Panc1 (cell line): ENCODE measurements at places on chromosomes 3 and 15.

DNA sequence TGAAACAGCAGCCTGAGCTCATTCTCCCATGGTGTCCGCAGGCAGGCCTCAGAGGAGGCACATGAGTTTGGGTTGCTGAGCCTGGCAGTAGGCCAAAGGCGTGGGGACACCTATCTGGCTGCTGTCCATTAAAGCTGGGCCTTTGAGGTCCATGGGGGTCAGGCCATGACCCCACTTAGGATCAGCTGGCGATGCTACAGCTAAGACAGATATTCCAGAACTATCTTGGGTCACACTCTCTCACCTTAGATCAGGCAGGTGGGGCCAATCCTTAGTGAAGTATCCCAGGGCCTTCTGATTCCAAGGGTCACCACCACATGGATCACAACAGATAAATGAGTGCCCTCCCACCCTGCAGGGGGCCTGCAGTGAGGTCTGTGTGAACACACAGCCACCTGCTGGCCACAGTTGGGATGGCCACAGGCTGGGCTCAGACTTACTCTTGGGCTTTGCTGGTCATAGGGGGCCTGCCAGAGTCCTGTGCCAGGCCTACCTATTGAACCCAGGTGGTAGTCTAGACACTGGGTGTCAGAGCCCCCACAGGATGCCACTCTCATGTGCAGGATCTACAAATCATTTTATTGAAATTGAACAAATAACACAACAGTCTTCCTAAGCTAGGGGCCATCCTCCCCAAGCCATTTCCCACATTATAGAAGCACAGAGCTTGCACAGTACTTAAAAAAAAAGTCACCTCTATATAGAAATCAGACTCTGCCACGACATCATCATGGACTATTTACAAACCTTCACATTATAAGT lies 2.0 kb upstream of the HYAL2 start:
- DNase-seq, result no peak

GRCh38 chr3:29324180-29324651 lies 43.3 kb downstream of the RBMS3 start:
- DNase-seq, result peak; percentile 15

- no peak for DNase-seq
These were observed 150.5 kb upstream of the LPP start for GRCh38 chr3:188003188-188004171.

DNA sequence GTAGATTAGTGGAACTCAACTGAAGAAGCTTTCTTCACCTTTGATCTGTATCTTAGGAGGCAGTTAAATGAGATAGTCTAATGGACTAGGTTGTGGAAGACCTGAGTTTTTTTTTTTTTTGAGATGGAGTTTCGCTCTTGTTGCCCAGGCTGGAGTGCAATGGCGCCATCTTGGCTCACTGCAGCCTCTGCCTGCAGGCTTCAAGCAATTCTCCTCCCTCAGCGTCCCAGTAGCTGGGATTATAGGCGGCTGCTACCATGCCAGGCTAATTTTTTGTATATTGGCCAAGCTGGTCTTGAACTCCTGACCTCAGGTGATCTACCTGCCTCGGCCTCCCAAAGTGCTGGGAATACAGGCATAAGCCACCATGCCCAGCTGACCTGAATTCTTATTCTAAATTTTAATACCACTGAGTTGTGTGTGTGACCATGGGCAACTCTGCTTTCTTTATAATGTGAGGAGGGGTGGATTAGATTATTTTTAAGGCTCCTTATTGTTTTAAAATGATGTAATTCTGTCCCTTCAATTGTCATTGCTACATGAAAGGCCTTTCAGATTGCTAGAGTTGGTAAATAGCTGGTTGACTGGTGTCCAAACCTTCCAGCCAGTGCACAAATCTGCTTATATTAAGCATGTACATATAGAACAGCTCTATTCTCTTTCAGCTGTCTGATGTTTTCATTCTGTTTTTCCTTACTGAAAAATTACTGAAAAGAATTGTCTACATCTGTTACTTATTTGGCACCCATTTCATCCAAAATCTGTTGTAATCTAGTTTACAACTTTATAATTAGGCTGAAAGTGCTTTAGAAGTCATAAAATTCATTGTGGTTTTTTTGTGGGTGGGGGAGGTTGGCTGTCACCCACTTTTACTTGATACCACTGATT lies 2.3 kb downstream of the LNP1 start:
- DNase-seq, result no peak

DNA sequence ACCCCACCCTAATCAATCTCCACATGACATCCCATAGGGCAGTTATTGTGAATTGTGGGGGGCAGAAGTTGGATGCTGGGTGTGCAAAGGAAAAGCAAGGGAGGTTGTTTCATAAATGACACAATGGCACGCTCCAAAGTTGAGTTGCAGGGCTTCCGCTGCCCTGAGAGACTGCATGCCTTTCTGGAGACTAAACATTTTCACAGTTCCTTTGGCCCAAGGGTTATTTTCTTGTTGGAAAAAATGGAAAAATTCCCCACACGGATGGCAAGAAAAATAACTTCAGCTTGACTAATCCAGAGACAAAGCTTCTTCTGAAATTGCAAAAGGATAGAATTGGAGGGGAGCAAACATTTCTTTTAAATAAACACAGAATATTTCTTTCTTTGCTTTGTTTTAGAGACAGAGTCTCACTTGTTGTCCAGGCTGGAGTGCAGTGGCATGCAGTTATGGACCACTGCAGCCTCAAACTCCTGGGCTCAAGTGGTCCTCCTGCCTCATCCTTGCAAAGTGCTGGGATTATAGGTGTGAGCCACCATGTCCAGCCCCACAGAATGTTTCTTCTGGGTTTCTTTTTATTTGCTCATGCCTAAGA lies 19.1 kb upstream of the TPM1 start:
- no peak for DNase-seq

DNA sequence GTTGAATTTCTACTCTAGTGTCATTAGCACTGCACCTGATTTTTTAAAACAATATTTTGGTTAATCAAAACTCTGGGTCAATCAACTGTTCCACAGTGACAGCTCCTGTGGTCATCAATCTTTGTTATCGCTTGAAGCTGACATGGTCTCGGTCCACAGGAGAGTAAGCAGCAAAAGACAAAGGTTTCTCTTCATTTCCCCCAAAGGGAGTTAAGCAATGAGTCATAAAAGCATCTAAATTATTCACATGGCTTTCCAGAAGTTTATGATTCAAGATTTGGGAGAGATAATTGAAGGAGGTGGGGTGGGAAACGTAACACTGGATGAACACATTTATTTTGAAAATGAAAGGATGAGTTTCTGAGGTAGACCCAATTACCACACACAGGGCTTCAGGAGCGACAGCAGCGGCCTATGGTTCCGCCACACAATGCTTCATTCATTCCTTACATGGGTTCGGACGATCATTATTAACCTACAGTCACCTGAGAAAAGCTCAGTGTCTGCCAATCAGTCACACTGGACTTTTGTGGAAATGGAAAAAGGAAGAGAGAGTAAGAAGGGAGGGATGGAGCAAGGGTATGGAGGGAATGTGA lies 505.1 kb downstream of the FHIT start:
- DNase-seq, result no peak

DNA sequence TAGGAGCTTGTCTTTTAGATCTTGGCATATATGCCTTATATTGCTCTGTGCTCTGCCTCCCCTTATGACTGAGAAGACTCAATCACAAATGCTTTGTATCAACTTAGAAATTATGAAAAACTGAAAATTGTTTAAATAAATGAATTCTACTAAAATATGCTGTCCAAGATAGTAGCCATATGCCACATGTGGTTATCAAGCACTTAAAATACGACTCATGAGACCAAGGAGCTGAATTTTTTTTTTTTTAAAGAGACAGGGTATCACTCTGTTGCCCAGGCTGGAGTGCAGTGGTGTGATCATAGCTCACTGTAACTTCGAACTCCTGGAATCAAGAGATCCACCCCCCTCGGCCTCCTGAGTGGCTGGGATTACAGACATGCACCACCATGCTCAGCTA lies 118.3 kb downstream of the RFTN1 start:
- DNase-seq, result no peak

DNA sequence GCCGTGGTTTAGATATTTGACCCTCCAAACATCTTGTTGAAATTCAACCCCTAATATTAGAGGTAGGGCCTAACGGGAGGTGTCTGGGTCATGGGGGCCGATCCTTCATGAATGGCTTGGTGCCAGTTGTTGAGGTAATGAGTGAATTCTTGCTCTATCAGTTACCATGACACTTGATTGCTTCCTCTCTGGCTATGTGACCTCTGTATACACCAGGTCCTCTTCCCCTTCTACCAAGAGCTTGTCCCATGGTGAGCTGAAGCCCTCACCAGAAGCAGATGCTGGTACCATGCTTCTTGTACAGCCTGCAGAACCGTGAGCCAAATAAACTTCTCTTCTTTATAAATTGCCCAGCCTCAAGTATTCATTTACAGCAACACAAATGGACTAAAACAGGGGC lies 41.8 kb upstream of the TIPARP start:
- DNase-seq, result no peak

GRCh38 chr3:197224034-197224444 lies 74.4 kb downstream of the DLG1 start:
- peak; percentile 18 for DNase-seq

DNA sequence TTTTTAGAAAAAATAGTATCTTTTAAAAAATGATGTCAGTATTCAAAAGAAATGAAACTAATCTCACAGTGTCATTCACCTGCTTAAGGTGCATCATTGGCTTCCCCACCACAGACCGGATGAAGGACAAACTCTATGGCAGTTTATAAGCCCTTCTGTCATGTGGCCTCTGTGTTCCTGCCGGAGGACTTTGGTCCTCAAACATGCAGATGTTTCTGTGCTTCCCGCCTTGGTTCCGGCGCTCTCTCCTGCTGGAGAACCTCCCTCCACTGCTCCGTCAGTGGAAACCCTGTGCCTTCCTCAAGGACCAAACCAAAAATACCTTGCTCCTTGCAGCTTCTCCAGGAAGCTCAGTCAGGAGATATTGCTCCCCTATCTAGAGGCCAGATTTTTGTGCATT lies 326.3 kb downstream of the UACA start:
- DNase-seq, result no peak

- no peak for DNase-seq
These were observed 43.1 kb downstream of the THRB start for GRCh38 chr3:24451461-24452099.

DNA sequence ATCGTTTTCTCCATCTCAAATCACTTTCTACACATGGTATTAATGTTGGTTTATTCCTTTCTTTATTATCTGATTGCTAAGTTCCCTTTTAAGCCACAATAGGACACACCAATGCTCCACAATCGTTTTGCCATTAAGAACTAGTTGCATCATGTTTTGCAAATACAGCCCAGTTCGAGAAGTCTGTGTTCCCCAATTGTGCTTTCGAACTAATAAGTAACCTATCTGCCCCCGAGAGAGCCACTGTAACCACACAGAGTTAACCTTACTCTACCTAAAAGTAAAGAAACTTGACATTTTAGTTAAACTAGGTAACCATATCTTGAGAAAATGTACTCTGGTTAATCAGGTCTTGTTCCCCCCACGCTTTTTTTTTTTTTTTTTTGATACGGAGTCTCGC lies 39.1 kb downstream of the MAGI1 start:
- no peak for DNase-seq

GRCh38 chr15:46872286-46872980 lies 844.9 kb upstream of the SEMA6D start:
- no peak for DNase-seq

GRCh38 chr3:30502051-30502741 lies 104.2 kb upstream of the TGFBR2 start:
- DNase-seq, result no peak

GRCh38 chr3:161914703-161915417 lies 418.3 kb downstream of the OTOL1 start:
- peak; percentile 13 for DNase-seq

- DNase-seq, result no peak
These were observed 8.5 kb downstream of the SHOX2 start for GRCh38 chr3:158097593-158098308.

- DNase-seq, result no peak
These were observed 55.5 kb downstream of the FNDC3B start for GRCh38 chr3:172094621-172095557.

DNA sequence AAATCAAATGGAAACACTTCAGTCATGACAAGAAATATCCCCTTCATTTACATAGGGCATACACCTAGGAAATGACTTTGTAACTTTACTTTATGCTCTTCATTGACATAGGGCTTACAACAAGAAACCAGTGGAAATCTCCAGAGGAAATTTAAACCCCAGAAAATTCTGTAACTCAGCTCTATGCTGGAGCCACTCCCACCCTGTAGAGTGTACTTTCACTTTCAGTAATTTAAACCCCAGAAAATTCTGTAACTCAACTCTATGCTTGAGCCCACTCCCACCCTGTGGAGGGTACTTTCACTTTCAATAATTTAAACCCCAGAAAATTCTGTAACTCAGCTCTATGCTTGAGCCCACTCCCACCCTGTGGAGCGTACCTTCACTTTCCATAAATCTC lies 987.1 kb upstream of the CADM2 start:
- DNase-seq, result no peak

DNA sequence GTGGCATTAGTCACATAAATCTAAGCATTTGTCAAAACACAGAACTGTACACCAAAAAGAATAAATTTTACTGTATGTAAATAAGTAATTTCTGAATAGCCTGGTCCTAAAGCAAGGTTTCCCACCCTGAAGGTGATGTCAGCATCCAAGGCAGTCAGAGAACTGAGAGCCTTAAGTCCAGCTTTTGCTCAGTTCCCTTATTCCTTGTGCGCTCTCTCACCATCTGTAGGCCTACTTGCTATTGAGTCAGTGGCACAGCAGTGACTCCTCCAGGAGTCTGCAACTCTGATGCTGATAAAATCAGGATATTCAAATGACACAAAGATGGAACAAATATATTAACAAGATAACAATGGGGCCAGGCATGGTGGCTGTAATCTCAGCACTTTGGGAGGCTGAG lies 22.3 kb downstream of the VPS39 start:
- no peak for DNase-seq

- no peak for DNase-seq
These were observed 1045.9 kb downstream of the MCTP2 start for GRCh38 chr15:95277266-95277665.

DNA sequence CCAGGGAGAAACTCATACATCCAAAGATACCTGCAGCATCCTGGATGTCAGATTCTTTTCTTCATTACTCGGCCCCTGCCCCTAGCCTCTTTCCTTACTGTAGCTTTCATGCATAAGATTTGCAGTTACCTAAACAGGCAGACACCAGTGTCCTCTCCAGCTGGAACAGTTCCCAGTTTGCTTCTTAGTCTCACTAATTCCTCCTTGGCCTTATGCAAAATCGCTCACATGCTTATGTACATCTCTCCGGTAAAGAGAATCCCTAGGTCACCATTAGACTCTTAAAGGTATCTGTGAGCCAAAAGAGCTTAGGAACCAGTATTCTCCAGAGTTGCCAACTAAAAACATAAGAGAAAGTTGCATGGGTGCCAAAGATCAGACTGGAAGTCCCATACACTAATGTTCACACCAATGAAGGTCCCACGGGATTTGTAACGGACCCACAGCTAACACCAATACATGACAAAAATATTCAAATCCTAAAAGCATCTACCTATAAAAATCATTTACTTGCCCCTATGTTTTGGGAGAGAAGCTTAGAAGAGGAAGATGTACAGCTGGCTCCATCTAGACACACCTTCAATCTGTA lies 66.6 kb downstream of the CBLB start:
- DNase-seq, result no peak

- DNase-seq, result no peak
These were observed 194.2 kb downstream of the EBLN2 start for GRCh38 chr3:73255609-73256029.
